IPS DF 6.9 (cell line): ENCODE measurements at places on chromosomes 6 and 20.

DNA sequence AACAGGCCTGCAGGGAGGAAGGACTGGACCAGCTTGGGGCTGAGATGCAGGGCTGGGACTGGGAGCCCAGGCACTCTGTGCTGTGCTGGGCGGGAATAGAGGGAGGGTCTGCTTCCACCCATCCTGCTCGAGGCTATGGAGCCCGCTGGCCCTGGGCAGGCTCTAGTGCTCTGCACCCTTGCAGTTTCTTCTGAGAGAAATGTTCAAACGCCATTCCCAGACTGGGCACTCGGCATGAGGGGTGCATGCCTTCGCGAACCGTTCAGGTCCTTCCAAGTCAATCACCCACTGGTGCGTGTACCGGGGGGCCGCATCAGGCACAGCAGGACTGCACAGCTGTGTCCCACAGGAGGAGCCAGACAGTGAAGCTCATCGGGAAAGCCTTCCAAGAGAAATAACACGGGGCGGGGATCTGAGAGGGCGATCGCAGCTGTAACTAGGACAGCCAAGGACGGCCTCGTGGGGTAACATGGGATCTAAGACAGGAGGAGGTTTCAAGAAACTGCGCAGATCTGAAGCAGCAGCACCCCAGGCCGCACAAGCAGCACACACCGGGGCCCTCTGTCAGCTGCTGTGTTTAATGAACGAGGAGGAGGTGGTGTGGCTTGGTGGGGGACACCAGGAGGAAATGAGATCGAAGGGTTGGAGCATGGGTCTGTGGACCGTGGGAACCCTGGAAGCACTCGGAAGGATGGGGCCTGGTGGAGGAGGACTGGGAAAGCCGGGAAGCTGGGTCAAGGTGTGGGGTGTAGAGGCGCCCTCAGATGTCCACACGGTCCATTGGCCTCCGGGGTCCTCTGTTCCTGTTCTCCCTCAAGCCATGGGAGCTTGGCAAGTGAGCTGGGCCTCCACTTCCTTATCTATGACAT is 26.1 kb upstream of the PYGB start:
- H3K4me1 ChIP-seq, result peaks cover 3% of the 10 kb centered on the region; the same call in 1 of the 2 replicates
- no peak overlapping the region for H3K4me3 ChIP-seq
- no peaks in the 10 kb centered on the region; the same call in 1 of the 2 replicates for H3K36me3 ChIP-seq
- DNase-seq, result no peak
- H3K27me3 ChIP-seq, result no peaks in the 10 kb centered on the region

- no peak for DNase-seq
- no peaks in the 10 kb centered on the region for H3K27me3 ChIP-seq
- no peaks in the 10 kb centered on the region; the same call in 1 of the 2 replicates for H3K4me1 ChIP-seq
- no peak overlapping the region for H3K4me3 ChIP-seq
- no peaks in the 10 kb centered on the region for H3K36me3 ChIP-seq
Measured at GRCh38 chr20:35287509-35288324, 3.1 kb upstream of the EIF6 start.

GRCh38 chr6:127191716-127192115 is 73.2 kb downstream of the RSPO3 start:
- no peak overlapping the region for H3K27ac ChIP-seq
- no peak for DNase-seq
- H3K27me3 ChIP-seq, result no peaks in the 10 kb centered on the region
- no peak overlapping the region for H3K4me3 ChIP-seq
- H3K36me3 ChIP-seq, result no peaks in the 10 kb centered on the region

DNA sequence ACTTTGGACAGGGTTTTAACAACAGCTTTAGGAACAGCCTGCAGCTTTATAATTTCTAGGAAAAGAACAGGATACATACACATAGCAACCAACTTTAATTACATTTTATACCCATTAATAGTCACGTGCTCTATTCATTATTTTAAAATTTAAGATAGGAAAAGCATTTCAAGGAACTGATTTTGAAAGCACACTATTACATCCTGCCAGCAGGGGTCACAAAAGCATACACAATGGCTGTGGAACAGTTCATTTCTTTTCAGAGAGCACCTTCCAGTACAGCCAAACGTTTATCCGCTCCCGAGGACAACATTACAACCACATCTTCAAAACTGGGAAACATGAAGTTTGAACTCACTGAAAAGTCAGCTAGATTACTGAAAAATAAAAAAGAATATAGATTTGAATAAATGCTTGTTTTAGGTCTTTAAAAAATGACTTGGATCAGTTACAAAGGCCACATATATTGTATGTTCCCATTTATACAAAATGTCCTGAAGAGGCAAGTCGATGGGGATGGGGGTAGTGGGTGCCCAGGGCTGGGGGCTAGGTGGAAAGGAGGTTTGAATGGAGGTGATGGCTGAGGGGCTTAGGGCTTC is 104.6 kb upstream of the EXOC2 start:
- H3K27me3 ChIP-seq, result no peaks in the 10 kb centered on the region
- no peak for DNase-seq
- H3K36me3 ChIP-seq, result no peaks in the 10 kb centered on the region
- no peaks in the 10 kb centered on the region for H3K4me1 ChIP-seq
- H3K4me3 ChIP-seq, result no peak overlapping the region
- H3K27ac ChIP-seq, result no peak overlapping the region

GRCh38 chr6:169520104-169520503 is 181.7 kb downstream of the WDR27 start:
- no peaks in the 10 kb centered on the region for H3K36me3 ChIP-seq
- no peak for DNase-seq
- H3K27me3 ChIP-seq, result no peaks in the 10 kb centered on the region
- no peak overlapping the region for H3K4me3 ChIP-seq
- H3K4me1 ChIP-seq, result no peaks in the 10 kb centered on the region

DNA sequence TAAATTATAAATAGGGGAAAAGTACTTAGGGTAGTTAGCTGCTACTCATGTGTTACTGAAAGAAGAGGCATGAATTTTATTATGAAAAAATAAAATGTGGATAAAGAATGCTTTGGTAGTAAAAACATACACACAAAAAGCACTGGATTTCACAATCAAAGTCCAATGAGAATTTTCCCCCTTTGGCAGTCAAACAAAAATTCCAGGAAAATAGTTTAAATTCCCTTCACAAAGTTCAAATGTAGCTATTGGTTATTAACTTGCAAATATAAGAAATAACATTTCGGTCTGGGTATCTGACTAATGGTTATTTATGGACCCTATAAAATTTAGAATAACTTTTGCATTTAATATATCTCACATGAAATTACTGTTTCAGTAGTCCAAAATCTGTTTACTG is 210.4 kb downstream of the FOXC1 start:
- no peak for DNase-seq
- H3K4me3 ChIP-seq, result no peak overlapping the region
- H3K27me3 ChIP-seq, result no peaks in the 10 kb centered on the region
- no peak overlapping the region for H3K27ac ChIP-seq
- no peaks in the 10 kb centered on the region for H3K36me3 ChIP-seq

DNA sequence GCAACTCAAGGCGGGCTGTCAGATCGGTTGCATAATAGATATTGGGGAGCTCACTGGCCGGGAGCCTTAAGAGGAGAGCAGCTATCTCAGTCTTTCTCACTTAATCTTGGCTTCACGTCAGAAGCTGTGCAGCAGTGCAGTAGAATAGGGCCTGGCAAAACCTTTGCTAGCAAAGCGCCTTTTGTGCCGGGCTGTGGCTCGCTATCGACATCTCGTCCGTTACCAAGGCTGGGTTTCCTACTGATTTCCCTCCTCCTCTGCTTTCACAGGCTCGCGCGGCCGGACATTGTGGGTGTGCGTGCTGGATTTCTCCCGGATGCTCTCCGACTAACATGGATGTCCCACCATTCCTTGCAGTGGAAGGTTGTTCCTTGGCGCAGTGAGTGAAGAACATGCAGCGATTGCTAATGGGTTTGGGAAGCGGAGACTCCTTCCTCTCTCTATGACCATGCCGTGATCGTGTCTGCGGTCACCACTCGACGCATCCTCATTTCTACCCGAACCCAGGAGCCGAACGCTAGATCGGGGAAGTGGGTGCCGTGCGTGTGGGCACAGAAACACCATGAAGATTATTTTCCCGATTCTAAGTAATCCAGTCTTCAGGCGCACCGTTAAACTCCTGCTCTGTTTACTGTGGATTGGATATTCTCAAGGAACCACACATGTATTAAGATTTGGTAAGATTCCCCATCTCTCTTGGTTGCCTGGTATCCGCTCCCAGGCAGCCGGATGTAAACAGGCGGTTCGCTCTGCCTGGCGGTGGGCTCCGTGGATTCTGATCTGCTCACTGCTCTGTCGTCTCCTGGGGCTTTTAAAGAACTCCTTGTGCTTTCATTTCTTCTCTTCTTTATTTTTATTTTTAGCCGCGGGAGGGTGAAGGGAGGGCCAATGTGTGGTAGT is 5.5 kb downstream of the GRIK2 start:
- no peak overlapping the region for H3K27ac ChIP-seq
- H3K4me3 ChIP-seq, result no peak overlapping the region
- peaks cover 3% of the 10 kb centered on the region; the same call in 1 of the 2 replicates for H3K27me3 ChIP-seq
- DNase-seq, result no peak
- H3K36me3 ChIP-seq, result no peaks in the 10 kb centered on the region
